ENCODE measurements at places on chromosomes 12 and 14.

DNA sequence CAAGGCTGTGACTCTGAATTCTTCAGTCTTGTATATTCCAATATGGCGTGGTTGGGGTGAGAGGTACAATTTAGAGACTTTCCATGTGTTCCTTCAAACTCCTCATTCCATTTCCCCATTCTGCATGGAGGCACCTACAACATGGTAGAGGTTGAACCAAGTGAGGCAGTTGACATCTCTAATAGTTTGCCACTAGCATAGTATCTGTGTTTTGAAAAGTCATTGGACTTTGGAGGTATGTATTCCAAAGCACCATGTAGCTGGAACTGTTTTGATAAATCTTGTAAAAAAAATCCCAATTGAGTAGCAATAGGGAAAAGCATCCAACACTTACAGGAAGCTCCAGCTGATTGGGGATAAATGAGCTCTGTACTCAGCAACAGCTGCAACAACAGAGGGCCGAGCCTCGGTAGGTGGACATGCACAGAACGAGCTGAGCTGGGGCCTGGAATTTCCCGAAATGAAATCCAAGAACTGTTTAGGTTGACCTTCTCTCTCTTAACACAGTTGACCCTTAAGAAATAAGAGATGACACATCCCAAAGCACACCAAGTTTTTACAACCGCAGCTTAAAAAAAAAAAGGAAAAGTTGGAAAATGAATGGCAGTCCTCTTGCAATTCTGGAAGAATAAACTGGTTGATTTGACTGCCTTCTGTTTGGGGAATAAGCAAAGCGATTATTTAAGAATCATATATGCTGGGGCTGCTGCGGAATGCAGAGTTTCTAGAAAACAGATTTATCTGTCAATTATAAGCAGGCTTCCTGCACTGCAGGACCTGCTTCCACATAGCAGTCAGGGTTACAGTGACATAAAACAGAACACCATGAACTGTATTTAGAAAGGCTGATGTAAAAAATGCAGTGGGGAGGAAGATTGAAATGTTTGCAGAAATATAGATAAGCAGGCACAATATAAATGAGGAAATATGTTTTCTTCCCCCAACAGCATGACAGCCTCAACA, 194.6 kb upstream of the KRR1 start:
- DNase-seq, result no peak

DNA sequence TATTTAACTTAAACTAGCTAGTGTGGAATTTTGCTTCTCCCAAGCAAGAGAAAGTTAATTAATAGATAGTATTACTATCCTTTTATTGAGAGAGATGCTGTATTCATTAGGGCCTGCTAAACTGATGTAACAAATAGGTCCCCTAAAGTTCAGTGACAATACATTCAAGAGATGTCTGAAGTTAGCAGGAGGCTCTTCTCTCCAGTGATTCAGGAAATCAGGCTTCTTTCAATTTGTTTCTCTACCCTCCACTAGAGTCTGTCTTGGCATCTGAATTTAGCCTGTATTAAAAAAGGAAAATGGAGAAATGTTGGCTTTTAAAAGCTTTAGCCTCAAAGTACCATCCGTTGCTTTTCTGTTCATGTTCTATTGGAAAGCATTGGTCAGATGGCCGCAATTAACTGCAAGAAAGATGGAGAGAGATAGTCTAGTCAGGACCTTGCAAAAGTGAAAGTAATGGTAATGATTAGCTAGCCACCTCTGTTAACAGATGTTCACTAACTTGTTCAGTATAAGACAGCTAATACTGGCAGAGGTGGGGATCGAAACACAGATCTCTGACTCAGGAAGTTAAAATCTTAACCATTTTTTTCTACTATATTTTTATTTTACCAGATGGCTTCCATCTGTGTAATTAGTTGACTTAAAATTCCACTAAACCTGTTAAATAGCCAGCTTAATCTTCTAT, 786.8 kb downstream of the TMTC2 start:
- no peak for DNase-seq

DNA sequence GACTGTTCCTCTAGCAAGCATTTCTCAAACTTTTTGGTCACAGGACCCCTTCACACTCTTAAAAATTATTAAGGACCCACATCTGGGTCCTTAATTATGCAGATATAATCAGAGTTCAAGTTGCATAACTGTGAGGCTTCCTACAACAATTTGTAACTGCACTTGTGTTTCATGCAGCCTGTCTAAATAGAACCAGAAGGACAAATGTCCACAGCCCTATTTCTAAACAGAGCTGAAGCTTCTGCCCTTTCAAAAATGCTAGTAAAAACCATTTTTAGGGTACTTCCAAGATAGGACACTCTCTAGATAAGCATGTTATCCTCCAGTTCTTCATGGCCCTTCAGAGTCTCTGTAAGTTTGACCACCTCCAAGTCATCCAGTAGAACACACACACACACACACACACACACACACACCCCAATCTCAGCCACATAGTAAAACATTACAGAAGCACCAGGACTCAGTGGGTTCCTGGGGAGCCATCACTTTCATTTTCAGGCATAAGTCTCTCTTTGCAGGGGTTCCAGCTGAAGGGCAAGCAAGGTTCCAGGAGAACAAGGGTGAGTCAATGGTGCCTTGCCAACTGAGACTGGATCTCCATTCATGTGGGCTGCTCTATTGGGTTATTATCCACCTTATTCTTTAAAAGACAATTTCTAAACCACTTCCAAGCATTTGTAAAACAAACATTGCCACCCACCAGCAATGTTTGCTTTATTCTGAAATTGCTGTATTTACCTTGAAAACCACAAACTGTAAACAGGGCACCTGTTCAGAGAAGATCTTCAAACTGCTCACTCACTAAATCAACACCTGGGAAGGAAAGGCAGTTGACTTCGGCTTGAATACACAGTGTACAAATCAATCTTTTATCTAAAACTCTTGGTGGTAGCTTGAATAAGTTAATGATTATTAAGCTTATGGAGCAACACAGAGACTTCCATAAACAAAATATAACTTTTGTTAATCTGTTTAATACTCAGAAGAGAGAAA, 64.1 kb downstream of the ITPR2 start:
- DNase-seq, result no peak

DNA sequence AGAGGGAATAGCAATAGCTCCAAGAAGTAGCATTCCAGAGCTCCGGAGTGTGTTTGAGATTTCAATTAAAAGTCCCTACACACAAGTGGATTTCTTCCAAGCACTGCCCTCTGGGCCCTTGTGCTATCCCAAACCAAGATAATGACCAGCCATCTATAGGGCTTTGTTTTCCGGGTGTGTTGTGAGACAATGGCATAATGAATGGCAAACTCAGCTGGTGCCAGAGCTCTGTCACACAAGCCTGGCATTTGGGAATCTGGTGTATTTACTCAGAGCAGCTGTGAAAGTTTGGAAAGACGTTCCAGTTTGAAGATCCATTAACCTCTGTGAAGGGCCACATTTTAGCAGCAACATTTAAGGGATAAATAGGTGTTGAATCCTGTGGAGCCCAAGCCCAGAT, 61.2 kb upstream of the TMTC2 start:
- peak; percentile 93 for DNase-seq

GRCh38 chr14:29814156-29815015, 113.3 kb downstream of the PRKD1 start:
- DNase-seq, result peak; percentile 71

- no peak for DNase-seq
Measured at GRCh38 chr12:116433249-116433648, 125.9 kb upstream of the MAP1LC3B2 start.

- DNase-seq, result no peak
Measured at GRCh38 chr12:9706086-9706685, 26.7 kb downstream of the CLECL1 start.

GRCh38 chr14:101854366-101854765, 92.9 kb downstream of the PPP2R5C start:
- DNase-seq, result no peak

- DNase-seq, result no peak
Measured at GRCh38 chr12:124390442-124391097, 95.7 kb downstream of the RFLNA start.

DNA sequence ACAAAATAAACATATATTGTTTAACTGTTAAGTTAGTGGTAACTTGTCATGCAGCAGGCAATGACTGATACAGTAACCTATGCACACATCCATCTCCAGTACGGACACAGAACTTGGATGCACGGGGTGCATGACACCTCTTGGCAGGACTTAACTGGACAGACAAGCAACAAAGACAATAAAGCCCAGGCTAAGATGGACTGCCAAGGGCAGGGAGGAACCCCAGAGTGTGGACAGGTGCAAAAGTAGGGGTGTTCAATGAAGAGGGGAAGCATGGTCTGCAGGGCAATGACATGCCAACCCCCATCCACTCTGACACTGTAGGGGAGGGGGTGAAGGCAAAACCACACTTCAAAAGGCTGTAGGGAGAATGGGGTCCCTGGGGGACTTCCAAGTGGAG, 11.7 kb downstream of the SSH1 start:
- DNase-seq, result no peak

DNA sequence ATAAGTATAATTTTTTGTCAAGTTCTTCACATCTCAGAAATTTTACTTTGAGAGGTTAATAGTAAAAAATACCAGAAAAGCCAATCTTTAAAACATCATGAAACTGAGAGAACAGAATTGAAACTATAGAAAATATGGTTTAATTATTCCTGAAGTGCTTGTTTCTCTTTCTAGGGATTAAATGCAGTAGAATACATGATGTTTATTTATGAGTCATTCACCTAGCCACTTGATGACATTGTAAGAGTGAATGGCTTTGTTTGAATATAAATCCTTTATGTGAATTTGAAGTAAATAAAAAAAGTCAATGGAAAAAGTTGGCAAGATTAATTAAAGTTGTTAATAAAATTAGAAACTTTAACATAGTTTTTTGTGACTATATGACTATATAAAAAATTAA, 48.4 kb downstream of the KTN1 start:
- no peak for DNase-seq

- no peak for DNase-seq
Measured at GRCh38 chr12:67804168-67804567, 155.6 kb downstream of the DYRK2 start.

- DNase-seq, result no peak
Measured at GRCh38 chr14:68191567-68192321, 372.2 kb downstream of the RAD51B start.

DNA sequence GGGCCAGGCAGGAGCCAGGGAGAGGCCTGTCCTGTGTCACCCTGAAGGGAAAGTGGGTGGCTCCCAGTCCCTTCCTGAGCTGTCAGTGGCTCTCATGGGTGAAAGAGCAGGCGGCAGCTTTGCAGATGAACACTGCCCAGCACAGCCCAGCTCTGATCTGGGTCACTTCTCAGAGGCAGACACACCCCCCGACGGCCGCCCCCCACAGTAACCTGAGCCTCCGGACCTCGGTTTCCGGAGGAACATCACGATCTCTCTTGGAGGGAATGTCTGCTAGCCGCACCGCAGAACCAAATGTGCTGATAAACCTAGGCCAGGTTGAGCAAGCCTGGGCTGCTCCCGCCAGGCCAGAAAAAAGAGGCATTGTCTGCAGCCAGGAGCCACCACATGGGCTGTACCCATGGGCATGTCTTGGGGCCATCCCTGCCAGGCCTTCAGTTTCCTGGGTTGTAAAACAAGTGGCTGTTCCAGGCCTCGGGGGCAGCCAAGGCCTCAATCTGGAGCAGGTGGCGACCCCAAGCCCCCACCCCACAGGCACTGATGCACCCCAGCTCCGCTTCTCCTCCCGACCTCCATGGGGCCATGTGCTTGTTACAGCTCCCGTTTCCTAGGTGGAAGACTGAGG, 57.6 kb downstream of the NCOR2 start:
- peak; percentile 67 for DNase-seq

DNA sequence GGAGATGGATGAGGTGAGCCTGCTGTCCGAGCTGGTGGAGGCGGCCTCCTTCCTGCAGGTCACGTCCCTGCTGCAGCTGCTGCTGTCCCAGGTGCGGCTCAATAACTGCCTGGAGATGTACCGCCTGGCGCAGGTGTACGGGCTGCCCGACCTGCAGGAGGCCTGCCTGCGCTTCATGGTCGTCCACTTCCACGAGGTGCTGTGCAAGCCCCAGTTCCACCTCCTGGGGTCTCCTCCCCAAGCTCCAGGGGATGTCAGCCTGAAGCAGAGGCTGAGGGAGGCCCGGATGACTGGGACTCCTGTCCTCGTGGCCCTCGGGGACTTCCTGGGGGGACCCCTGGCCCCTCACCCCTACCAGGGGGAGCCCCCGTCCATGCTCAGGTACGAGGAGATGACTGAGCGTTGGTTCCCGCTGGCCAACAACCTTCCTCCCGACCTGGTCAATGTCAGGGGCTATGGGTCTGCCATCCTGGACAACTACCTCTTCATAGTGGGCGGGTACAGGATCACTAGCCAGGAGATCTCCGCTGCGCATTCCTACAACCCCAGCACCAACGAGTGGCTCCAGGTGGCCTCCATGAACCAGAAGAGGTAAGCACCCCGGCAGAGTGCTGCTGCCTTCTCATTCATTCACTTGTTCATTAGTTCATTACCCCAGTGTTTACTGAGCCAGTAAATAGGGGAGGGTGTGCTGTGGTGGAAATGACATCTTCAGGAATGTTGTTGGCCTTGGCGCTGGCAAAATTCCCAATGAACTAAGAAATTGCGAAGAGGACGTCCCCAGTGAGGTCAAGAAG, 774 bp upstream of the MANSC4 start:
- DNase-seq, result no peak

DNA sequence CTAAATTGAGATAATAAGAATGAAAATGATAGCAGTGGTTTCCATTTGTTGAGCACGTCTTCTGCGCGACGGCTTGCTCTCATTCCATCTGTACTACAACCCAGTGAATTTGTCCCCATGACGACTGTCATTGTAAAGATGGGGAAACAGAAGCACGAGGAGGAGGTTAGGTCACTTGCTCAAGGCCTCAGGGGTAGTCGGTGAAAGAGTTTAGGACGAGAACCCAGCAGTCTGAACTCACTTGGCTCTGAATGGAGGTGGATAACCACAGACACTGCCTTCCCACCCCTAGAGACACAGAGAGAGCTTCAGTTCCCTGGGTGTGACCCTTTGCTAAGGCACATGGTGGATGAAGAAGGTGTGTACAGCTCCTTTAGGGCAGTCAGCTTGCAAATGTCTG, 30.9 kb upstream of the PLEKHG3 start:
- DNase-seq, result no peak

GRCh38 chr12:90060031-90060430, 351.4 kb upstream of the ATP2B1 start:
- no peak for DNase-seq

DNA sequence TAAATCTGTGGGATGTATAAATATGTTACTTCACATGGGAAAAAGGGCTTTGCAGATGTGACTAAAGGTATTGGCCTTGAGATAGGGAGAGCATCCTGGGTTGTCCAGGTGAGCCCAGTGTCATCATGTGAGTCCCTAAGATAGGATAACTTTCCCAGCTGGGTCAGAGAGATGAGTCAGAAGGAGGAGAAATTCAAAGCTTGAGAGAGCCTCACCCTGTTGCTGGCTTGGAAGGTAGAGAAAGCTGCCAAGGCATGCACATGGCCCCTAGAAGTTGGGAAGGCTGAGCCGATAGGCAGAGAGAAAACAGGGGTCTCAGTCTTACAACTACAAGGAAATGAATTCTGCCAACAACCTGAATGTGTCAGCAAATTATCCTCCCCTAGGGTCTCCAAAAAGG, 213.0 kb downstream of the ADGRD1 start:
- DNase-seq, result no peak
